ENCODE measurements at places on chromosomes 3 and 15.

GRCh38 chr3:45226206-45226915 lies at the start of gene TMEM158:
Gene TMEM158 (minus strand): TSS chr3:45226287. CDS start chr3:45226027, 260 bp downstream.
- peak; percentile 74 for DNase-seq

DNA sequence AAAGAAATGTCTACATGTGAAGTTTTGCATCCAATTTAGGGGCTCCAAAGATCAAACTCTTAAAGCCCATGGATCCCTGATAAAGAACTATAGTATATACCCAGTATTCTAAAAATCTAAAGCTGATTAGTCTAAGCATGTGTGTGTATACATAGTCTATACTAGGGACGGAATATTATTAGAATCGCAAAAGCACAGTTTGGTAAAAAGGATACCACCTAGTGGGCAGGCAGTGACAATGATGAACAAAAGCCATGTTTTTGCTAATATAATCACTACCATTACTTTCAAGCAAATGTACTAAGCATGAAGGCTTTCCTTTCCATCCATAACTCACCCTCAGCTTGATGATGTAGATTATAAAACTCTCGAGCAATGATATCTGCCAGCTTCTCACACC lies 16.5 kb downstream of the POLQ start:
- DNase-seq: no peak

DNA sequence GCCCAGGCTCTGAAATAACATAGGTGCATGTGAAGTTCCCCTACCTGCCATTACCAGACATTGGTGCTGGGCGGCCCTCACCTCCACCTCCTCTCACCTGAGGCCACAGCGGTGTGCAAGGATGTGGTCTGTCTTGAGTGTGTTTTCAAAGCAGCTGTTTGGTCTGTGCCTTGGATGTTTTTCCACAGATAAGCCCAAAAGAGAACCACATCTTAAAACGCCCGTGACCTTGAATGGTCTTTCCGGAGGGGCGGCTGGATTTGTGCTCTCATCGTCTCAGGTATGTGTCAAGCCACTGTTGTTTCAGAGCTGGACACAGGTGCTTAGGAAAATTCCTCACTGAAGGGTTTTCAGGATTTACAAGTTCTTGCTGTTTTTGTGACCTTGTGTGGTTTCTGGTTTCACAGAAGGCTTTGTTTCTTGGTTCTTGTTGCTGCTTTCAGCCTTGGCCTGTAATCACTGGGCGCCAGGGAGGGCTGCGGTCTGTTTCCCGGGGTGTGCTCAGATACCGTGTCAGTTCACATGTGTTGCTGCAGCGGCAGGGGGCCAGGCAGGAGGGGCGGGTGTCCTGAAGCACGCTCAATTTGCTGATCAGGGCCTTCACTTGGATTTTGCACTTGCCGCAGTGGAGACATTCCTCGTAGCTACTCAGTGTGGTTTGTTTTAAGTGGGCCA lies 128.4 kb downstream of the IGF1R start:
- DNase-seq: no peak

- no peak for DNase-seq
These were observed 101.5 kb upstream of the TGFBR2 start for GRCh38 chr3:30504939-30505338.

DNA sequence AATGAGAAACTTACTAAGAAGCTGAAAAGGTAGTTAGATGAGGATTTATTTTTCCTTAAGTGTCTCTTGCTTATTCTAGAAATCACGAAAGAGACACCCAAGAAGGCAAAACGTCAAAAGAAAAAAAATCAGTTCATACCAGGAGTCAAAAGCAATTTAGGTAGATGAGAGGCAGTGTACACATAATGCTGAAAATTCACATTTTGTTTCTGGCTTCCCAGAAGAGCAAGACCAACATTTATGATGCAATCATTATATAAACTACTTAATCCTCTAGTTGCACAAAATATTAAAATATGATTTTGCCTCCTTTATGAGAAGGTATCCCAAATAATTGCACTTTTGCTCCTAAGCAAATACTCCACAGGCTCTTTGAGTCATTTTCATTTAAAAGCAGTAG lies 228.0 kb downstream of the FMN1 start:
- no peak for DNase-seq

- DNase-seq: no peak
These were observed 1.8 kb upstream of the ZSCAN2 start for GRCh38 chr15:84598993-84599392.

DNA sequence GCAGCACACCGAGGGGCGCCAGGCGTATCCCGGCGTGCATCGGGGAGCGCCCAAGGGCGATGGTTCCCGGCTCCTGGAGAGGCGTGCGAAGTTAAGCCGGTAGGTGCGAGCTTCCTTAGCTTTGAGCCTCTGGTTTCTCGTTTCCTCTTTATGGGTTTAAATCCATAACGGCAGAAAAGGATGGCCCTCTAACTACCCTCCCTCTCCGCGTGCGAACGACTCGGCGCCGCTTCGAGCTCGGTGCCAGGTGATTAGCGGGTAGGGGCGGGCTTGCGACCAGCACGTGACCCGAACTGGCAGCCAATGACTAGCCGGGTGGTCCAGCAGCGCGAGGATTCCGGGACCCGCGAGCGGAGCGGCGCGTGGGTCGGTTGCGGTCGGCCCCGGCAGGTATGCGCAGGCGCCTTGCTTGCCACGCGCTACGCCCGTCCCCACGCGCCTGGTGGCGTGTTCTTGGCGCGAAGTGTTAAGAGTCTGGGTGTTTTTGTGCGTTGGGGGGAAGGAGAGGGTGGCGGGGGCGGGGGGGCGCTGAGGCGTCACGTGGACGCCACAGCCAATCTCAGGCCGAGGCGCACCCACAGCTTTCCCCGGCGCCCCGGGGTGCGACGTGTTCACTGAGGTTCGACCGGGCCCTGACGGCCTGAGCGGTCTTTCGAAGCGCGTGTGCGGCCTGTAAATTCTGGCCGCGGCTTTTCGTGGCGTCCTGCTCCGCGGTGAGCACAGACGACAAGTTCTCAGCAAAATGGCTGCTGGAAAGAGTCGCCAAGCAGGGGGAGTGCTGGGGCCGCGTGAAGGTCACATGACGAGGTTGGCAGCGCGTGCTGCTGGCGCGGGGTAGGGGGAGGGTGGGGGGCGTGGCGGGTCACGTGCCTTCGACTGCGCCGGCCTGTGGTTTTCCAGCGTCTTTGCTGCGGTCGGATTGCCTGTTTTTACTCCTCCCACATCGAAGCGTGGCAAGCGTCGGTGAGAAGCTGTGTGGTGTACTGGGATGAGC lies 38.7 kb upstream of the MGA start:
- DNase-seq: peak; percentile 28

GRCh38 chr3:153897025-153897723 lies 224.0 kb upstream of the ARHGEF26 start:
- no peak for DNase-seq

DNA sequence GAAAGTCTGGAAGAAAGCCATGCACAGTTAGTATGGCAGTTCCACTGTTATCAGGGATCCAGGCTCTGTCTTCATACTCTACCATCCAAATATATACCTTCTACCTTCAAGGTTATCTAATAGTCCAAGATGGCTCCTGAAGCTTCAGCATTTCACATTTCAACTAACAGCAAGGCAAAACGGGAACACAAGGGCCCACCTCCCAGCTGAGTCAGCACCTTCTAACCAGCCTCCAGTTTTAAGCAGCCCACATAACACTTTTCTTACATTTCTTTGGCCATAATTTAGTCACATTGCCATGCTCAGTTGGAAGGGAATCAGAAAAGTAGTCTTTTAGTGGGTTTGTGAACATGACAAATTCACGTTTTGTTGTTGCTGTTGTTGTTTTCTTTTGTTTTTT lies 15.4 kb upstream of the MSL2 start:
- no peak for DNase-seq
